ENCODE measurements at places on chromosomes 16 and 17.

DNA sequence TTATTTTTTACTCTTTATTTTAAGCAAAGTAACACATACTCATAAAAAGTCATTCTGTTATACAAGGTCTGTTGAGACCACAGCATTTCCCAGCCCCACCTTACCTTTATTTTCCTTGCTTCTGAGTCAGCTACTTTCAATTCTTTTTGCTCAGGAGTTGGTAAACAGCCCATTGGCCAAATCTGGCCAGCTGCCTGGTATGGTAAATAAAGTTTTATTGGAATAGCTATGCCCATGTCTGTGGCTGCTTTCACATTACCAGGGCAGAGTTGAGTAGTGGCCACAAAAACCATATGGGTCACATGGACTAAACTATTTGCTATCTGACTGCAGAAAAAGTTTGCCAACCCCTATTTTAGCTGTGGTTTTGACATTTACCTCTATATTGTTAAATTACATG is 3.4 kb upstream of the NSRP1 start:
- no peak for DNase-seq

DNA sequence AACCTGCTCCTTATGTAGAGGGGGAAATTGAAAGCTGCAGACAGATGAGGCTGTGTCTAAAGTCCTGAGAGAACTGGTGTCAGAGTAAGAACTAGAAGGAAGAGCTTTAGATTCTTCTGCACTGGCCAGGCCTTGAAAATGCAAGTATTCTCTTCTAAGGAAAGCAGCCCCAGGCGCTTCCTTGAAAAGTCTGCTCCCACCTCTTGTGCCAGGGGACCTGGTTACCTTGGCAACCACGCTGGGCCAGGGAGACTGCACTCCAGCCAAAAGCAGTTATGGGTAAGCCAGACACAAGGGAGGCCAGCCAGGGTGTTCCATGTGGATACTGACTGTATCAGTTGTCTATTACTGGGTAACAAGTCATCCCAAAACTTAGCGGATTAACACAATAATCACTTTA is 228.6 kb upstream of the SDK2 start:
- DNase-seq: no peak

- DNase-seq: no peak
These were observed 31.8 kb downstream of the SYCE1L start for GRCh38 chr16:77231047-77231446.

GRCh38 chr17:20944014-20944865 is 98.6 kb downstream of the USP22 start:
- no peak for DNase-seq

- DNase-seq: peak; percentile 0
These were observed 53.5 kb upstream of the INTS2 start for GRCh38 chr17:61981323-61981722.

DNA sequence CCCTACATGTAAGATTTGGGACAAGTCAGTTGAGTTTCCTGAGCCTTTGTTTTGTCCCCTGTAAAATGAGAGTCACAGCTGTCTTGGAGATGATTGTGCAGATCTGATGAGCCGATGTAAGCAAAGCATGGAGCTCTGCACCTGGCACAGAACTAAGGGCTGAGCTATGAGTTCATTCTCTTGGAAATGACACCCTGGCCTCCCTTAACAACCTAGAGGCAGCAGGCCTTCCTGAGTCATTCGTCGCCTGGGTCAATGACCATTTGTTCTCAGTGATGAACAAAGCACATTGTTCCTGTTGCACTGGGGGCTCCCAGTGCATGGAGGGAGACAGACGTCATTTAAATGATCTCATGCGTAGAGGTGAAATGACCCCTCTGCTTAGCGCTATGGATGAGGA is 62.8 kb upstream of the GCSH start:
- DNase-seq: no peak

GRCh38 chr17:4609761-4610160 is 25.4 kb downstream of the SMTNL2 start:
- no peak for DNase-seq

- DNase-seq: no peak
These were observed 9.4 kb downstream of the ITGAX start for GRCh38 chr16:31364421-31364820.

DNA sequence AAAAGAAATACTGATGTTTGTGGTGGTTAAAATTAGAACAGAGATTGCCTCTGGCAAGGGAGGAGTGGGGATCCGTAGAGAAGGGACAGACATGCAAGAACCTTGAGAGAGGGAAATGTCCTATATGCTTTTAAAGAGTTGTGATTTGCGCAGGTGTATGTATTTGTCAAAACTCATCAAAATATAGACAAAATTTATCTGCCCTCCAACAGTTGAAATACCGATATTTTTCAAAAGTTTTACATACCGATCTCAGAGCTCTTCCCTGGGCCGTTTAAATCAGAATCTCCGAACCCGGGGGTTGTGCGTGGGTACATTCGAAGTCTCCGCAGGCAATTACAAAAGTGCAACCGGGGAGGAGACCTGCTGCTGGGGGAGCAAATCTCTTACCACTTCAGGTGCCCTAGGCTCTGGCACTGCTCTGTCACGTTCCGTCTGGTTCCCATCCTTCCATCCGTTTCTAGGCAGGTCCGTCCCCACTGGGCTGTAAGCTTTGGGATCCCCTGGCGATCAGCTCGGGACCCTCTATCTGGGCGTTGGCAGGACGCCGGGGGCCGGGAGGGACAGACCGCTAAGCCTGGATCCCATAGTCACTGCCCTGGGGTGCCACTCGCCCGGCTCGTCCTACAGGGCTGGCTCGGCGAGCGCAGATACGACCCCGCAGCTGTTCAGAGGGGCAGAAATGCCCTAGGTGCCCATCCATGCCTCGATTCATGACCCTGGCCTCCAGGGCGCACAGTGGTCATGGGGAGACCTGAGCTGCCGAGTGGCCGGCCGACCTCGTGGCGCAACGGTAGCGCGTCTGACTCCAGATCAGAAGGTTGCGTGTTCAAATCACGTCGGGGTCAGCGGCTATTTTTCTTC is 4.2 kb downstream of the BORCS6 start:
- no peak for DNase-seq

DNA sequence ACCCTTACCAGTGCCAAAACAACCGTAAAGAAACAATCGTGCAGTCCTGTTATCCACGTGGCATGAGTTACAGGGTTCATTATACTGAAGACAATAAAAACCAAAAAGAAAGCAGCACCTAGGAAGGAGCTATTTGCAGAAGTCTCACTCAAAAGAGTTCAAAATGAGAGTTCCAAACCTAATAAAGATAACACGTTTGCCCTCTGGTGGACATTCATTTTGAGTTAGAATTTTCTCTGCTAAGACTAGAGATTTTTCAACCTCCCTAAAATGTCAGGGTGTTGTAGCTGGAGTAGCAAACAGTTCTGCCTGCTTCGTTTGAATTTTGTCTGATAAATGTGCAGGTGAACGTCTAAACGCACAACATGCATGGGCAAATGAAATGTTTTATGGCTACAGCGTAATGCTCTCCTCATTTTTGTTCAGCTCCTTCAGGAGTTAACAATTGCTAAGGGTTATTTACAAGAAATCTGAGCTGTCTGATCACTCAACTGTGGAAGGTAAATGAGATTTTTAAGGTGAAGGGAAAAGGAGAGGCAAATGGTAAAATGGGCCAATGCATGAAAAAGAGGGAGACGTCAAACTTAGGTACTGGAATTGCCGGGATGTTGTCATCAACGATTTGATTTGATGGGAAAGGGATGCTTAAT is 1067.9 kb upstream of the EEF2KMT start:
- DNase-seq: no peak

DNA sequence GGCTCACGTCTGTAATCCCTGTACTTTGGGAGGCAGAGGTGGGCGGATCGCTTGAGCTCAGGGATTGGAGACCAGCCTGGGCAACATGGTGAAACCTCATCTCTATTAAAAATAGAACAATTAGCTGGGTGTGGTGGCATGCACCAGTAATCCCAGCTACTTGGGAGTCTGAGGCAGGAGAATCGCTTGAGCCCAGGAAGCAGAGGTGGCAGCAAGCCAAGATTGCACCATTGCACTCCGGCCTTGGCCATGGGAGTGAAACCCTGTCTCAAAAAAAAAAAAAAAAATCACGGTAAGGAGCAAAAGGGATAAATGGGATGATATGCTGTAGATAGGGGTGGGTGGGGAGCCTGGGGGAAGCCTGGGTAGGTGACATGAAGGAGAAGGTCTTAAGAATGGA is 20.4 kb upstream of the TMEM98 start:
- no peak for DNase-seq

DNA sequence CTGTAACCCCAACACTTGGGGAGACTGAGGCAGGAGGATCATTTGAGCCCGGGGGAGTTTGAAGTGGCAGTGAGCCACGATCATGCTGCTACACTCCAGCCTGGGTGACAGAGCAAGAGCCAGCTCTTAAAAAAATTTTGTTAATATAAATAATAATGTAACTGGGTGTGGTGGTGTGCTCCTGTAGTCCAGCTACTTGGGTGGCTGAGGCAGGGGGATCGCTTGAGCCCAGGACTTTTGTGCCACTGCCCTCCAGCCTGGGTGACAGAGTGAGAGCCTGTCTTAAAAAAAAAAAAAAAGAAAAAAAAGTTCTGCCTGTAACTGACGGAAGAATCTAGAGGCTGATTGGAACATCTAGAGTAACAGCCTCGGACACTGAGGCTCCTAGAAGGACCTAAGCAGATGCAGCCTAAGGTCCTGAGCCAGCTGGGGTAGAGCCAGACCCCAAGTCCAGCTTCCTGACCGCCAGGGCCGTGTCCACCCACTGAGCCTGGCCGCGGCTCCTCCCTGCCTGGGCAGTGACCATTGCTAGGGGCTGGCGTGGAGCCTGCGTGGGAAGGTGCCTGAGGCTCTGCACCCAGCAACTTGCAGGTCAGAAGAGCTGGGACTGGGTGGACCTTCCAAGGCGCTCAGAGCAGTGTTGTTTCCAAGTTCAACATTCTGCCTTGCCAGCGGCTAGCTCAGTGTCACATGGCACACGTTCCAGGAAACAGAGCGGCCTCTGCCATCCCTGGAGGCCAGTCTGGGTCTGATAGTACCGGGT is 209.4 kb upstream of the CIBAR2 start:
- no peak for DNase-seq

- DNase-seq: no peak
These were observed 7.4 kb upstream of the CD300LD start for GRCh38 chr17:74599448-74599939.

GRCh38 chr16:83964684-83965443 is 3.2 kb upstream of the NECAB2 start:
- DNase-seq: no peak

- no peak for DNase-seq
These were observed 760.1 kb downstream of the CDH11 start for GRCh38 chr16:64361753-64362152.

DNA sequence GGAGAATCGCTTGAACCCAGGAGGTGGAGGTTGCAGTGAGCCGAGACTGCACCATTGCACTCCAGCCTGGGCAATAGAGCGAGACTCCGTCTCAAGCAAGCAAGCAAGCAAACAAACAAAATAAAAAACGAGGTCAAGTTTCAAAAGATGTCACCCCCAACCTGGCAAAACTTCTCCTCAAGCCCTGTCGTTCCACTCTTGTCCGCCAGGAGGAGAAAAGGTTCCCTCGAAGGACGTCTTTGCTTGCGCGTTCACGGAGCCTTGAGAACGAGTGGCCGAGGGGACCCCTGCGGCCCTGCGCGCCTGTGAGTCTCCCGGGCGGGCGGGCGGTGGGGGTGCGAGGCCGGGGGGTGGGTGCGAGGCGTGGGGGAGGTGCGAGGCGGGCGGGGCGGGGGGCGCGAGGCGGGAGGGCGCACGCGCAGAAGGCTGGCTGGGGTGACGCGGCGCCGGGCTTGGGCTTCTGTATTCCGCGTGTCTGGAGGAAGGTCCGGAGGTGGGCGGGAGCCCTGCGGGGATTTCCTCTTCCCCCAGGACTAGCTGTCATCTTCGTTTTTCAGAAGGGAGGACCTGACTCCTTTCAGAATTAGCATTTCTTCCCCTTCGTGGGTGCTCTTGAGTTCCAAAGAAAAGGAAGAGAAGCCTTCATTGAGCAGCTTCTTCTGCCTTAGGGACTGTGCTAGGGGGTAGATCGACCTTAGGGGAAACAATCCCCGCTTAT is 3.7 kb downstream of the SLC52A1 start:
- DNase-seq: peak; percentile 57

GRCh38 chr17:79388556-79389295 is 222.1 kb downstream of the RBFOX3 start:
- DNase-seq: no peak

- DNase-seq: peak; percentile 75
These were observed 404.0 kb upstream of the HSBP1 start for GRCh38 chr16:83403761-83404160.

GRCh38 chr17:56641894-56642293 is 48.4 kb downstream of the NOG start:
- no peak for DNase-seq

DNA sequence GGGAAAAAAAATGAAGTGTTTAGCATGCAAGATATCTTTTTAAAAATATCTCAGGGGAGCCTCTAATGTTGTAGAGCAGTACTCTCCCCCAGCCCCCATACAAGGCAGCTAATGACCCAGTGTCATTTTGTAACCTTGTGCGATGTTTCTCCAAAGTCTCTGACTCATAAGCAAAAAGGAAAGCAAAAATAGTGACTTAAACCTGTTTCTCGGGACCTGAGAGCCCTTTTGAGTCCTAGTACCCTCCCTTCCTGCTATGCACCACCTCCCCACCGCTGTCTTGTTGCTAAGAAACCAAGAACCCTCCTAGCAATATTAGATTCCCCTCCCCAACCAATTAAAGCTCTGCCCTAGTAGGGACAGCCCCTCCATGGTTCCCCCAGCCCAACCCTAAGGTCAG is 2.8 kb downstream of the MYCBPAP start:
- no peak for DNase-seq

GRCh38 chr17:61399131-61400065 is at the start of gene TBX2:
Gene TBX2, plus strand, starts transcription at chr17:61399843. Its CDS starts 334 bp downstream, at chr17:61400177.
- peak; percentile 46 for DNase-seq

- DNase-seq: no peak
These were observed 1.4 kb upstream of the CYB561 start for GRCh38 chr17:63447471-63448009.

GRCh38 chr17:43338886-43339516 is 59.8 kb upstream of the ARL4D start:
- DNase-seq: no peak

GRCh38 chr17:72683506-72684404 is 408.7 kb downstream of the SLC39A11 start:
- DNase-seq: peak; percentile 94

DNA sequence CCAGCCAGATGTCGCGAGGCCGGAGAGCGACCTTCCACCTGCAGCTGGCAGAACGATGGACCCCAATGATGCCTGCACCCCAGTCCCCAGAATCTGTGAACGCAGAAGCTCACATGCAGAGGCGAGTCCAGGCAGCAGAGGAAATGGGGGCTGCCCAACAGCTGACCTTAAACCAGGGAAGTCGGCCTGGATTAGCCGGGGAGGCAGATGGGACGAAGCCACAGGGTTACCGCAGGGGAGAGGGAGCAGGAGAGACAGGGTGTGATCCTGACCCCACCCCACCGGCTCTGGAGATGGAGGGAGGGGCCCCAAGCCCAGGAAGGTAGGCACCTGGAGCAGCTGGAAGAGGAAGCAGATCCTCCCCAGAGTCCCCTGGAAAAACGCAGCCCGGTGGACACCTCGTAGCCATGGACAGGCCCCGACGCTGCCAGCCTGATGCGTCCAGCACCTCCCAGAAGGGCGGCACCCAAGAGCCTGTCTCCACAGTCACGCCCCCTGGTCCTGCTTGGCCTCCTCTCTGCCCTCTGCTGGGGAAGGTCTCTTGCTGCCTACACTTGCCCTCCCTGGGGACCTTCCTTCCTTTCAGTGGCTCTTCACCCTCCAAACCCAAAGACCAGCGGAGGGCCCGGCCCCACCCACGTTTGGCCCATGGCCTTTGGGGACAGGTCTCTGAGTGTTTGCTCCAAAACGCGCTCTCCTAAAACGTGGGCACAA is 37.3 kb downstream of the PIEZO1 start:
- no peak for DNase-seq

All from fibroblast of skin of left quadriceps (primary cell).